K562 (cell line): ENCODE measurements at places on chromosomes 7 and 10.

GRCh38 chr7:102055181-102055976 lies 231.3 kb upstream of the SH2B2 start:
- no peak for DNase-seq

DNA sequence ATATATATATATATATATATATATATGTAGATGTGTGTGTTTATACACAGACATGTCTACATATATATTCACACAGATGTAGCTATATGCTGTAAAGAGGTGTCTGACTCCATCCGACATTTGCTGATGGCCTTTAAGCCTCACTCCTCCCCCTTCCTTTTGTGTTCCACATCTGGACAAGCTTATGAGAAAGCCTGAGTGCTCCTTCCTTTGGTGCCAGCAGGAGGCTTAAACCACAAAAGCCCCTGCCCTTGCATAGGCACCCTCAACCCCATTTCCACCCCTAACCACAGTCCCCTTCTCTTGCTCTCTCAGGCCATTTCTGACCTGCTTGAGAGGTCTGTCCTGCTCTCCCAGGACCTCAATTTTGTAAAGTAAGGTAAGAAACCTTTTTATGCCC lies 98.7 kb downstream of the SVOPL start:
- no peak for DNase-seq

GRCh38 chr7:87038993-87039690 lies 20.3 kb downstream of the ELAPOR2 start:
- DNase-seq, result no peak

GRCh38 chr10:25382029-25382810 lies 207.4 kb downstream of the GPR158 start:
- no peak for DNase-seq

DNA sequence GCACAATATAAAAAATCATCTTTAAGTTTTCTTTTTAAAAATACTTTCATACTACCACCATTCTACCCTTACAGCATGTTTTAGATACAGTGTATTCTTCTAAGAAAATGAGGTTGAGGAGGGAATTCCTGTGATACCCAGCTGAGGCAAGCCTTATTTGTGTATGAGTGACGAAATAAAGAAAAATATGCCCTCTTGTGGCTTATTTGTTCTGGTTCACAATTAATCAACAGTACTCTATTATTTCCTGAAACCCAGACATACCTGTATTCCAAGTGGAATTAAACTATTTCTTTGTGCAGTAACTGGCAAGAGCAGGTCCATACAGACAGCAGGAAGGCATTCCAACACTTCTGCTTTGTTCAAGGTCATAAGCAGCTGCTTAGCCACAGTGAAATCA lies 4.5 kb upstream of the SEMA3D start:
- no peak for DNase-seq

GRCh38 chr10:95430231-95430951 lies 130.8 kb downstream of the SORBS1 start:
- DNase-seq, result peak; percentile 67

DNA sequence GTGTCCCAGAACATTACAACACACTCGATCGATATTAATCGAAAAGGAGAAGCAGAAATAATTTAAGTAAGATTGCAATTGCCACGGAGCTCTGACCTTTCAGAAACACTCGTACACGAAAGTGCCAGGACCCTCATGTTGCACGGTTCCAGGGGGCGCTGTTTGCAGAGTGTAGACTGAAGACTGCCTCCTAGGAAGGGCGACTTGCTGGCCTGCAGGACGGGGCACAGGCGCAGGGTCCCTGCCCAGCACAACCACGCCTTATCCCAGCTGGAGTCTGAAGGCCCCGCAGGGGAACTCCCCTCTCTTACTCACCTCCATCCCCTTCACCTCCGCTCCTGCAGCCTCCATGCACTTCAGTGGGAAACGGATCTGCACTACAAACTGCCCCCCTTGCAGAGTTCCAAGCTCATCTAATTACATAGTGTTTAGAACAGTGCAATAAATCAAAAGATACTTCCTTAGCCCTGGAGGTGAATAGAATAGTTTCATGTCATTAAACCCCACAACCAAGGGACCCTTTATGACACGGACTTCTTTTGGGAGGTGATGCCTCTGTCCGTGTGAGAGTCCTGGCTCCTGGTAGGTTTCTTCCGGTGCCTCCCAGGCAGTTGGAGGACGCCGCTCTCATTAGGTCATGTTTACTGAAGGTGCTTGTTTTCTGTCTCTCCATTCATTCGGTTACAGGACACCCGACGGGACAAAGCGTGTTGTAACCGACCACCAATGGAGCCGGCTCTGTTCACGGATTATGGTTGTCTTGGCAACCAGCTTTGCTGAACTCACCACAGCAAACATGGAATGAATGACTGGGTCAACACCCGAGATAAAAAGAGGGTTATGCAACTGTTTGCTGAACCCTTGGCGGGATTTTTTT lies 262.2 kb downstream of the BAMBI start:
- peak; percentile 59 for DNase-seq

DNA sequence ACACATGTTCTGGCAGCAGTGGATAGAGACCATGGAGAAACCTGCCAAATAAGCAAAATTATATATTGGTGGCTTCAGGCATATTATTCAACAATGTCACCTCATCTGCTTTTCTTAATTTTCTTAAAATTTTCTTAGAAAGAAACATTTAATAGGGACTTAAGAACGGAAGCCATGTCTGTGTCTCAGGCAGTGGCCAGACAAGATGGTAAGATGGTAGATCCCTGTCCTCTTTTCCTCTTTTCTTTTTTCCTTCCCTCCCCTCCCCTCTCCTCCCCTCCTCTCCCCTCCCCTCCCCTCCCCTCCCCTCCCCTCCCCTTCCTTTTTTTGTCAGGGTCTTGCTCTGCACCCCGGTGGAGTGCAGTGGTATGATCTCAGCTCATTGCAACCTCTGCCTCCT lies 24.2 kb upstream of the ICA1 start:
- no peak for DNase-seq

- no peak for DNase-seq
These were observed 8.7 kb upstream of the HOXA2 start for GRCh38 chr7:27111042-27111750.

DNA sequence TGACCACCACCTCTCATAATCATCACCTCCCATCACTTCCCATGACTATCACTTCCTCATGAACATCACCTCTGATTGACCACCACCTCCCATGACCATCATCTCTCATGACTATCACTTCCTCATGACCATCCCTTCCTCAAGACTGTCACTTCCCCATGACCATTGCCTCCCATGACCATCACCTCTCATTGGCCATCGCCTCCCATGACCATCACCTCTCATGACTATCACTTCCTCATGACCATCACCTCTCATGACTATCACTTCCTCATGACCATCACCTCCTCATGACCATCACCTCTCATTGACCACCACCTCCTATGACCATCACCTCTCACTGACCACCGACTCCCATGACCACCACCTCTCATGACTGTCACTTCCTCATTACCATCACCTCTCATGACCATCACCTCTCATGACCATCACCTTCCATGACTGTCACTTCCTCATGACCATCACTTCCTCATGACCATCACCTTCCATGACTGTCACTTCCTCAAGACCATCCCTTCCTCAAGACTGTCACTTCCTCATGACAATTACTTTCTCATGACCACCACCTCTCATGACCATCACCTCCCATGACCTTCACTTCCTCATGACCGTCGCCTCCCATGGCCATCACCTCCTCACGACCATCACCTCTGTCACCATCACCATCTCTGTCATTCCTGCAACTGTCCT lies 51.6 kb downstream of the PDGFA start:
- DNase-seq, result no peak

DNA sequence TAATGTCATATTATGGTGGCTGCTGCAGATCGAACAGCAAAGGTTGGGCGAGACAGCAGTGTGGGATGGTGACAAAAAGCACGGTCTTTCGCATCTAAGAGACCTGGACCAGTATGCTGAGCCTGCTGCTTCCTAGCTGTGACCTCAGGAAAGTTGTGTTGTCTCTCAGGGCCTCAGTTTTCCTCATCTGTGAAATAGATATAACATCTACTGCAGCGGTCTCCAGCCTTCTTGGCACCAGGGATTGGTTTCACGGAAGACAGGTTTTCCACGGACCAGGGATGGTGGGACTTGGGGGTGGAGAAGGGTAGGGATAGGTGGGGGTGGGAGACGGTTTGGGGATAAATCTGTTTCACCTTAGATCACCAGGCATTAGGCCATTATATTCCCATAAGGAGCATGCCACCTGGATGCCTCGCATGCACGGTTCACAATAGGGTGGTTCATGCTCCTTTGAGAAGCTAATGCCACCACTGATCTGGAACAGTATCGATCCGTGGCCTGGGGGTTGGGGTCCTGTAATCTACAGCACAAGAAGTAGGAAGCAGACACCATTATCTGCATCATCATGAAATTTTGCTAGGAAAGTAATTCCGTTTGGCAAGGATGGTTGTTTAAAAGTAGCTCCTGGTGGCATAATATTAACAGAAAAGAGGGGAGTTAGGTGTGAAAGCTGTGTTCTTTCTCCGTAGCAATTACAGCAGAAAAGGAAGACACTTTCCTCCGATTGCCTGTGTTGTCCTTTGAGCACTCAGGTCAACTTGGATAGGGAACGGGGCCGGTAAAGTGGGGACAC lies 10.8 kb downstream of the KLF6 start:
- DNase-seq, result no peak

DNA sequence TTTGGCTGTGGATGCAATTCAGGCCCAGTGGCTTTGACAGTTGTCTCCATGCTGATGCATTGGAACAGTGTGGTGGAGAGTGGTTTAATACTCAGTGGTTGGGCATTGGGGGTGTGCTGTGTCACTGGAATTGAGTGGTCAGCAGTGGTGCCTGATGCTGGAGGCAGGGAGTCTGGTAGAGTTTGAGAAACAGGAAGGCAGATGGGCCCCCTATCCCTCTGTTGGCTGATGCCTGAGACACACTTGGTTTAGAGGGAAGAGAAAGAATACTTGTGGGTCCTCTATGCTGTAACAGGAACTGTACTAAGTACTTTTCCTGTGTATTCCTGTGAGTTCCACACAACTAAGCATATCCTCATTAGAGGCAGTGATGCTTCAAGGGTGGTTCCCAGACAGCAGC lies 55.4 kb downstream of the EEPD1 start:
- no peak for DNase-seq

DNA sequence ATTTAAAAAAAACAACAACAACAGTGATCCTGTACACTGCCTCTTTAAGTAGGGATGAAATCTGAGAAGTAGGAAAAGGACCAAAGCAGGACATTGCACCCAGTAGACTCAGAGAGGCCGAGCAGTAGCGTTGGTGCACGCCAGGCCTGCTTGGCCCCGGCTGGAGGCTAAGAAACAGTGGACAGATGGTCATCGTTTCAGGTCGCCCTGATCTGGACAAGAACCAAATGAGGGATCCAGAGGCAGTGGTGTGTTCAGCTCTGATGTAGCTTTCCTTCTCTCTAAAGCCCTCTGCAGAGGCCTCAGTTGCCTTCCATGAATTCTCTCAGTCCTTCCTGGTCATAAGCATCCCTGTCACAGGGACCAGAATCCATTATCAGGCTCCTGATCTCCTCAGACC lies 142.2 kb upstream of the CDCA7L start:
- DNase-seq, result no peak

GRCh38 chr7:92633211-92633906 lies 43.2 kb upstream of the FAM133B start:
- DNase-seq, result no peak

- DNase-seq, result peak; percentile 38
These were observed 7.6 kb downstream of the ZNF511 start for GRCh38 chr10:133316266-133316665.

DNA sequence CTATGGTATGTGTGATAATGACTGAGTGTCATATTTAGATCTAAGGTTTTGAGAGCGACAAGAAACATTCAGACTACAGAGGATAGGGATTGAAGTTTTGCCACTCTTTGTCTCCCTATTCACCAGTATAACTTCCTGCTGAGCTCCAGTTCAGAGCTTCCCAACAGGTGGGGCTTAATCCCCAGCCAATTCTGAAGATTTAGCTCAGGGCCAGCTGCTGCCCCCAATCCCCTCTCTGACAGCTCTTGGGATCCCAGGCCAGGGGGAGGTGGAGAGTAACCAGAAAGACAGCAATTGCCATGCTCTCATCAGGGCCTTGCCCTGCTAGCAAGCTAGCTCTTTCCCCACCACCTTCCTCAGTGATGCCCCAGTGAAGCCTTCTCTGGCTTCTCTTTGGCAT lies 57.8 kb downstream of the TRIL start:
- no peak for DNase-seq

DNA sequence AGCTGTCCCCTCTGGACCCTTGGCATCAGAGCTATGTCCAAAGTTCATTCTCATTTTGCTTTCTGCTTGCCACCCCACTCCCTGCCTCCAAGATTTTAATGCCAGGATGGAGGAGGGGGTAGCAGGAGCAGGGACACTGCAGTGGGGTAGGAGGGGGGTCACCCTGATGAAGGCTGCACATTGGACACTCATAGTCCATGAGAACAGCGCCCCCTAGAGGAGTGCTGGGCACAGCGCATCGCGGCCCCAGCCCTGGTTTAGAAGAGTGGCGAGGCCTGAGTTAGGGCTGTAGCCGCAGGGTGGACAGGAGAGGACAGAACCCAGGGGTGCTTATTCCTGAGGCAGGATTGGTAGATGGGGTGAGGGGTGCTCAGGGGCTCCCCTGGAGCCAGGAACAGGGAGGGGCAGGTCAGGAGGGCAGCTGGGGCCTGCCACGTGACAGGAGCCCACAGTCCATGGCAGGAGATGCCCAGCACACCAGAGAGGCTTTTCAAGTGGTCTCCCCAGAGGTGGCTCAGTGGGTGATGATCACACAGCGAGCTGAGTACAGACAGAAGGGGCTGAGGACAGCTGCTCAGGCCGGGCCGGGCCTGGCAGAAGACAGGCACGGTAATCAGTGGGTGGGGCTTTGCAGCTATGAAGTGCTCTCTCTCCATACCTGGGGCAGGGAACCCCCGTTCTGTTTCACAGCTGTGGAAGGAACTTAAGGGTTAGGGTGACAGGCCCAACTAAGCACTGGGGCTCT lies 71.4 kb downstream of the NEURL1 start:
- DNase-seq, result peak; percentile 70

GRCh38 chr10:119655566-119656001 lies 4.4 kb downstream of the BAG3 start:
- DNase-seq, result no peak

- DNase-seq, result peak; percentile 33
These were observed 12.1 kb downstream of the GALNTL5 start for GRCh38 chr7:151968357-151968756.

DNA sequence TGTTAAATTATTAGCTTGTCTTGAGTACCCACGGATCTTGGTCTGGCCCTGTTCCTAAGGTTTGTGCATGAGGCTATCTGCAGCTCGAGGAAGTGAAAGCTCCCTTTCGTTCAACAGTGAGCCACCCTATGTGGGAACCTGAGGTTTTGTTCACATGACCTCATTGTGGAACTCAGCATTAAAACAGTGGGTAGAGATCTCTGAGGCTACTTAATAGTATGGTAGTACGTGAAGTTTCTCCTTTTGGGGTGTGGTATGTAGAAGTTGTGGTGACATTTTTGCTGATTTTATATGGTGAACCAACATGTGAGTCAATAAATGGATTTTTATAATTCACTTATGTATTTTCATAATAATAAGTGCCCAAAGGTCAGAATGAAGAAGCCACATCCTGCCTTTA lies 252.7 kb upstream of the FERD3L start:
- DNase-seq, result no peak
